NCI-H82 (cell line): ENCODE measurements at places on chromosomes 7 and 10.

DNA sequence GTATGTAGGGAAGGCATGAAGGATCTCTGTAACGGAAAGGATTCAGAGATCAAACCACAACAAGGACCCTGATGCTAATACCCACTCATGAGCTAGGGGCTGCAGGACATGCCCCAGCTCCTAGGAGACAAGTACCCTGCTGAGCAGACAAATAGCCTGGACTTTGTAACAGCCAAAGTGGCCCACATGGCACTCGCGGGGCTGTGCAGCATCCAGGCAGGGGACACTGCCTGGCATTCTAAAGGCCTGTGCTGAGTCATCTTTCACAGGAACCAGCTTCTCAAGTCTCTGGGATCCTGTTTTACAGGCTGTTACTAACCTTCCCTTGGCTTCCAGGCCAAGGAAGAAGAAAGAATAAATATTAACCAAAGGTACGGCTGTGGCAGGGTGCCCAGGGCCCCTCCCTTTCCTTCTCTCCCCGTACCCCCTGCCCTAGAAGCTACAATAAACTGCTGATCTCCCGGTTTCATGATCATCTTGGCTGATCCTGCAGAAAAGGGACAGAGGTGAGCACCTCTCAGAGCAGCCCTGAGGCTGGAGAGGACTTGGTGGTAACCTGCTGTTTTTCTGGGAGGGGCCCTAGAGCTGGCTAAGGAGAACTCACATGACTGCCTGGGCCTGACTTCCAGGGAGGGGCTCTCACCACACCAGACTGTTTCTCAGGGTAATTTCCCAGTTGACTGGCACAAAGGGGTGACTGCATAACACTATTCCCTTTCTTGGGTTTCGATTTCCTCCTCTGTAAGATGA is 4.2 kb upstream of the RPEL1 start:
- no peak for DNase-seq

DNA sequence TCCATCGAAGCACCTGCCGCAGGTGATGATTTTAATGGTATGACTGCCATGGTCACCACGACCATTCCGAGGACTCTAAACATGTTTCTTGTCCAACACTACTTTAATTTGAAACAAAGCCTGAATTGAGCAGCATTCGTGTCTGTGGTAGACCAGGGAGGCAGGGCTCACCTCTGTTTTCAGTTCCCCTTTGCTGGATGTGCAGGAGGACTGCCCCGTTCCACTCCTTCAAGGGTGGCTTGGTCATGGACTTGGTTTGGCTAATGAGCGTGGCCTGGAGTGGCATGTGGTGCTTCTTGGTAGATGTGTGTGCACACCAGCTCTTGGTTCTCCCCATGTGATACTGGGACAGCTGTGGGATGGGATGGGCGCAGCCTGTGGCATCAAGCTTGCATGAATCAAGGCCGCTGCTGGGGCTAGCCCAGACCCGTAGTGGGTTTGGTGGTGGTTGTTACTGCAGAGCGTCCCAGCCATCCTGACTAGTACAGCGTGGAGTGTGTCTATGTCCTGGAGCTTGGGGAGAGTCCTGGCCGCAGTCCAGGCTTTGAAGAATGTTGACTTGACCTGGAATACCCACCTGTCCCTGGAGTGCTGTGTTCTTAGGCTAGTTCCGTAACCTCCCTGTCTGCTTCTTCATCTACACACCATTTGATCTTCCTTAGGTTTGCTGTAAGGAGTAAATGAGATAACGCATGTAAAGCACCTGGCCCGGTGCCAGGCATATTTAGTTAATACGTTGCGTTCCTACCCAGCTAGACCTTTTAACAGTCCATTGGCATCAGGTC is 34.8 kb downstream of the MGMT start:
- peak; percentile 83 for DNase-seq

DNA sequence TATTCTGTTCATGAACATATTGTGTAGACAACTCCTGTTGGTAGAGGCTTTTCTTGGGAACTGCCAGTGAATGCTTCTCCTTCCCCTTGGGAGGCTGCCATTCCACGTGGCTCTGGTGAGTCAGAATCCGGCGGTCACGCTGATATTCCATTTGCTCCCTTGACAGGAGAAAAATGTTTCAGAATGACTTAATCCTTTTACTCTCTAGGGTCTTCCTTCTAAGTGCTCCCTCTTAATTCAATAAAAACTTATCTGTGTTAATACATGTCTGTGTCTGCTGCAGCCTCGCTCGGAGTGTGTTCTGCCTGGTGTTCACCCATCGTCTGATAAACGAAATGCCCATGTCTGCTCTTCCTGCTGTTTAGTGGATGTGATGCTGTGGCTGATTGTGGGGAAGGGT is 278.6 kb downstream of the ARHGAP12 start:
- DNase-seq, result peak; percentile 75

- DNase-seq, result peak; percentile 33
Observed at GRCh38 chr7:29297194-29297890, 102.8 kb downstream of the CHN2 start.

- no peak for DNase-seq
Observed at GRCh38 chr7:2681929-2682799, 5.8 kb upstream of the AMZ1 start.

DNA sequence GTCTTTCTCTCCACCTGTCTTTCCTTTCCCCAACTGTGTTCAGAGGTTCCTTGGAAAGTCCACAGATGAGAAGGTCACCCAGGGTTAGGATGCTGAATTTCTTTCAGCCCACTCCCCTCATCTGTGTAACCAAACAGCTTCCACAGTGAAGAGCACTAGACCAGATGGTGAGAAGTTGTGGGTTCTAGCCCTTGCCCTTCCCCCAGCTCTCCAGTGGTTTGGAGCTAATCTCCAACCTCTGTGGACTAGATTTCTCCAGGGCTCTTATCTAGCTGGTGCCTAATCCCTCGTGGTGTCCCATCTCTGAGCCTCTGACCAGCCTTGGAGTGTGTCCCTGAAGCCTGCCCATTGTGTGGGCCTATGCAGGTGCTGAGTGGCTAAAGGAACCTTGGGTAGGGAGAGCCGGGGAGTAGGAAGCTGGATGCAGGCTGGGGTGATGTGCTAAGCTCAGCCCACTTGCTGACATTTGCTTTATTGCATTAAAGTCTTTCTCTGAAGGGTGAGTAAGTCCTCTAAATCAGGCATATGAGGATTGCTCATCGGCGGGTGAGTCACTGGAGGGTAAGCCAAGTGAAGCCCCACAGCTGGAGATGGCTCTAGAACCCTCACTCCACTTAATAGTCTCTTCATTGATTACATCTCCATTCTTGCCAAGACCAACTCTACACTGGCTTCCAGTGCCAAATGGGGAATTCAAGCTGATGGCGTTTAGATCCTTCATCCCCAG is 14.9 kb downstream of the DUSP5 start:
- DNase-seq, result peak; percentile 38

DNA sequence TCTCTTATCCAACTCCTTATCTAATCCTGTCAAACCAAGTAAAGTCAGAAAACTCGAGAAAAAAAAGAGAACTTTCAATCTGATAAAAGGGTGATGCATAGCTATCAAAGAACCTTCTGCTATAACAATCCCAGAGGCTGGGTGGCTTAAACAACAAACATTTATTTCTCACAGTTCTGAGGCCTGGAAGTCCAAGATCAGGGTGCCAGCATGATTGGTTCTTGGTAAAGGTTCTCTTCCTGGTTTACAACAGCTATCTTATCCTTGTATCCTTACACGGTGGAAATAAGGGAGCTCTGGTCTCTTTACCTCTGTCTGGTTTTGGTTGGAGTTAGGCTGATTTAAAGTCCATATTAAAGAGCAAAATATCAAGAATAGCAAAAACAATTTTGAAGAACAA is 131.9 kb downstream of the PHTF2 start:
- no peak for DNase-seq

DNA sequence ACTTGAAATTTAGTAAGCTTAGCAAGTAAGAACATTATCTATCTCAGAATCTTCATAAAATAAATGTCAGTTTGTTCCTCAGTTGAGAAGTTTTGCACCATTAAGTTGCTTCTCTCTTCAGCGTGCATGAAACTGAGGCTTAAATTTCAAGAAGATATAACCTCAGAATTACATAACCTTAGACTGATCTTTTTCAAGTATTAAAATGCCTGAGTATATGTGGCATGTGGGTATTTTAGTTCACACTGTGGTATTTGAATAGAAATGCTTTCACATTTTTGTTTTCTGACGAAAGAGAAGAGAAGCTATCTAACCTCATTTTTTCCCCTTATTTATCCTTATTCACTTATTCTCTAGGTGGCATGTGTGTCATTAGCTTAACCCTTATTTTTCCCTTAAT is 104.1 kb downstream of the PHF14 start:
- DNase-seq, result no peak

GRCh38 chr7:20153567-20153966 is 63.6 kb downstream of the MACC1 start:
- no peak for DNase-seq

GRCh38 chr10:22433875-22434274 is 88.6 kb downstream of the SPAG6 start:
- no peak for DNase-seq

- DNase-seq, result no peak
Observed at GRCh38 chr7:132650498-132650897, 74.2 kb upstream of the PLXNA4 start.

DNA sequence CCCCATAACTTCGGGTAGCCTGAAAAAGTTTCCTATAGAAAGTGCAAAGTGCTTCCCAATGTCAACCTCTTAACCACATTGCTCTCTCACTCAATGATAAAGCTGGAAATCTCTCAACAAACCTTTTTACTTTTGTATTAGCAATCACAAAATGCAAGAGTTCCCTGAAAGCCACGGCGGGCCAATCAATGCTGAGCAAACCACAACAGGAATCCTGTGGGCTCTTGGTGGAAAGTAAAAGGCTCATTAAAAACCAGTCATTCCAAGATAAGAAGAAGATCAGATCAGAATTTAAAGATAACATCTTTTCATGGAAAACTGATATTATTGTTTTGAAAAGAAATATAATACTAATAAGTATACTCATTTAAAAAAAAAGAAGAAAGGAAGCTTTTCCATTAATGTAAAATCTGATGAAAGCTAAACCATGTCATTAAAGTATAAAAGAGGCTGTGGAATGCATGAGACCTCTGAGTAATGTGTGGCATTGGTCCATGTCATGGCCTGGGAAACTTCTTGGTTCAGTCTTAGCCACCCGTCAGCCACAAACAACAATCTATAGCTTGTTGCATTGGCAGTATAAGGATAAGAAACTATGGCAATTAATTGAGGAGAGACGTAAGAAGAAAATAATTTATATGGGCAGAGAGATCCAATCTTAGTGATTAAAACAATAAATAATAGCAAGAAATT is 1066.1 kb upstream of the SORCS1 start:
- no peak for DNase-seq

- DNase-seq, result no peak
Observed at GRCh38 chr10:51768886-51769465, 69.6 kb upstream of the CSTF2T start.

- no peak for DNase-seq
Observed at GRCh38 chr10:97128516-97129154, 57.1 kb downstream of the SLIT1 start.

GRCh38 chr10:61164458-61165160 is 220.6 kb upstream of the RHOBTB1 start:
- DNase-seq, result no peak

DNA sequence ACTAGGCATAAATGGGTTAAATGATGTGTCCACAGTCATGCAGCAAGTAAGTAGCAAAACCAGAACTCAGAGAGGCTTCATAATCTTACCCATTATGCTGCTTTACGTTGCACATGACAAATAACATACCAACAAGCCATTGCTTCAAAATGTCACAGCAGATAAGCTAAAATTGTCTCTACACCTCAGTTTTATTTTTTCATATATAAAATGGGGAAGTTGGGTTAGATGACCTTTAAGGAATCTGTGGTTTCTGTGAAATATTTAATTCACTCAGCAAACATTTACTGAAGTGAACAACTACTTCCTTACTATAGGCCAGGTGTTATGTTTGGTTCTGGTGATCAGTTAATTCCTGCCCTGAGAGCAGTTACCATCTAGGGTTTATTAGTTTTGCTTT is 2.2 kb upstream of the ASCC1 start:
- no peak for DNase-seq

DNA sequence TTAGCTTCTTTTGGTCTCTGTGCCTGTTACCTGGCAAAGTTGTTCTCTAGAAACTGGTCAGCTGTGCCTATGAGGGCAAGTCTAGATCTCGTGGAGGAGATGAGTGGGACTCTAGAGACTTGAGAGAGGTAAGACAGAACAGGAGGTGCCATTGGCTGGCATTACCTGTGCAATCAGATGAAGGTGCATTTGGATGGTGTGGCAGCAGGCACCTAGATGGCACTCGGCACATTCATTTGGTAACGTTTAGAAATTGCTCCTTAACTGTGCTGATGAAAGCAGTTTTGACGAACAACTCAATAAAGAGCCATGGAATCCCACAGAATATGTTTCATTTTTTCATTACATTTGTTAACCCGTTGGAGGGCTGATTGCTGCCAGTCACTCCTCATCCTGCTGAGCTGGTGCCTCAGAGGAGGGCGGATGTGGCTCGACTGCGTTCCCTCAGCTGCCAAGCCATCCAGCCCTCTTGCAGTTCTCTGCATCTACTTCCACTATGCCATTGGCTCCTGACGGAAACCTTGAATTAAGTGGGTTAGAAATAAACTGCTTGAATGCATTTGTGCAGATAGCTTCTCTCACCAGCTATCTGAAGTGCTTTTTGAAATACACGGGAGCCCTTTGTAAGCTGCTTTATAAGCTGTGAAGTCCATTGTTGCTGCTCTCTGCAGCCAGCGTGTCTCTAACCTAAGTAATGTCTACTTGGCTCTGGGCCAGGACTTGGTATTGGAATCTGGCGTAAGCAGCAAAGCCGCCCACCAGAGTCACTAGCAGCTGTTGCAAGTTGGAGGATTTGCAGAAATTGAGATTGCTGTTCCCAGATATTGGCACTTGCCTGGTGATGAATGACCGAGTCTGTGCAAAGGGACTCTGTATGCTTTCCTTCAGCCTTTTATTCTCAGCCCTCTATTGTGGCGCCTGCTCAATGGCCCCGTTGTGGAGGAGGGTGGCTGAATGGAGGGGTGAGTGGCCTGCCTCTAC is 87.4 kb downstream of the LRRC4 start:
- DNase-seq, result peak; percentile 99

- DNase-seq, result no peak
Observed at GRCh38 chr10:127408112-127408710, 140.9 kb upstream of the NPS start.

GRCh38 chr7:154699417-154699816 is 303.5 kb downstream of the PAXIP1 start:
- DNase-seq, result no peak

GRCh38 chr10:116707981-116708380 is 34.4 kb downstream of the HSPA12A start:
- no peak for DNase-seq

GRCh38 chr7:101941481-101942383 is 124.3 kb downstream of the CUX1 start:
- DNase-seq, result no peak

- no peak for DNase-seq
Observed at GRCh38 chr7:47298636-47299035, 283.3 kb downstream of the TNS3 start.

DNA sequence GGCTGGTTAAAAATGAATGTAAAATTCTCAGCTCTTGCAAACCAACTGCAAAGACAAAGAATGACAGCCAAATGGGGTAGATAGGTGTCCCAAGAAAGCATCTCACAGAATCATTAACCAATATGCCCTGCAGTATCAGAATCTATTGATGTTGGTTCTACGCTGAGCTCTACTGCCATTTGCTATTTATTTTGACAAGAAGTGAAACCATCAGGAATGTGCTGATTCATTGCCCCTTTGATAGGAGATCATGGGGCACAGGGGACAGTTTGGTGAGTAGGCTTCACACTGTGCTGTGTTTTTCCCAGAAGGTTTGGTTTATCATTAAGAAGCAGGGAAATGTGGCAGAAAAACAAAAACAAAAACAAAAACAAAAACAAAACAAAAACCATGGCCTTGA is 19.4 kb upstream of the CDC14C start:
- DNase-seq, result no peak

GRCh38 chr7:33251301-33251700 is 121.9 kb downstream of the BBS9 start:
- no peak for DNase-seq
